ENCODE measurements at places on chromosomes 16 and 17.

GRCh38 chr16:4685776-4686496, 7.4 kb upstream of the NUDT16L1 start:
- DNase-seq = no peak

GRCh38 chr16:70679671-70680494, 6.0 kb downstream of the MTSS2 start:
- DNase-seq = no peak

DNA sequence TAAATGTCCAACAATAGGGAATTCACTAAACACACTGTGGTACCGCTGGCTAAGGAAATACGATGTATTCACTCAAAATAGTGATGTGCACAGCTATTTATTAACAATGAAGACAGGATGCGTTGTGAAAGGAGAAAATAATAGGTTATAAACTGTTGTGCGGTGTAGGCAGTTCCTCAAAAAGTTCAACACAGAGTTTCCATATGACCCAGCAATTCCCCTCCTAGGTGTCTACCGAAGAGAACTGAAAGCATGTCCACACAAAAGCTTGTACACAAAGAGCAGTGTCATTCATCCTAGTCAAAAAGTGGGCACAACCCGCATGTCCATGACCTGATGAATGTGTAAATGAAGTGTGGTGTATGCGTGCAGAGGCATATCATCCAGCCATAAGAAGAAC, 1.2 kb upstream of the CES1 start:
- no peak for DNase-seq

DNA sequence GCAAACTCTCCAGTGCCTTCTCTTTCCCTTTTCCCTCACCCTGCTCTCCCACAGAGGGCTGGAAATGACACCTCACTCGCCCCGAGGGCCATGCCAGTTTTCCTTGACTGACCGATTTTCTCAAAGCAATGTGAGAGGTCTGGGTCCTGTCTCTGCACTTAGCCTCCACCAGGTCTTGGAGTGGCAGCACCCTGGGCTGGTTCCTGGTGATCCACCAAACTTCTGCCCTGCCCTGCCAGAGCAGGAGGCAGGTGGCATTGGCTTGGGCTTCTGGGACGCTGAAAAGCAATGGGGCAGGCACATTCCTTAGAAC, 97.5 kb downstream of the RAB11FIP4 start:
- DNase-seq = no peak

GRCh38 chr16:67593288-67593687, 31.0 kb downstream of the CTCF start:
- DNase-seq = no peak

GRCh38 chr17:5422505-5422904, 2.5 kb downstream of the RPAIN start:
- DNase-seq = no peak

DNA sequence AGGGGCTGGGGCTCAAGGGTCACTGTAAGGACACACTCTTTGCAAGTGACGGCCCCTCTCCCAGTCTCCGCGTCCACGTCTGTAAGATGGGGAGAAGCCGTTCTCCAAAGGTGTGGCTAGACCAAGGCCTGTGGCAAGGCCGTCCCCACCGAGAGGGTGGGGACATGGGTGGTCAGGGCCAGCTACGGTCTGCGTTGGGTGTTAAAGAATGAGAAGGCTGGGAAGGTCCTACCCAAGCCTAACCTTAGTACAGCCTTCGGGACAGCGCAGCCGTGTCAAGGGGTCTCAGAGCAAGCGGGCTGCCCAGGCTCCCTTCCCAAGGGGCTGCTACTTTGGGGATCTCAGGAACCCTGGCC, 1.9 kb downstream of the C1QTNF8 start:
- no peak for DNase-seq

DNA sequence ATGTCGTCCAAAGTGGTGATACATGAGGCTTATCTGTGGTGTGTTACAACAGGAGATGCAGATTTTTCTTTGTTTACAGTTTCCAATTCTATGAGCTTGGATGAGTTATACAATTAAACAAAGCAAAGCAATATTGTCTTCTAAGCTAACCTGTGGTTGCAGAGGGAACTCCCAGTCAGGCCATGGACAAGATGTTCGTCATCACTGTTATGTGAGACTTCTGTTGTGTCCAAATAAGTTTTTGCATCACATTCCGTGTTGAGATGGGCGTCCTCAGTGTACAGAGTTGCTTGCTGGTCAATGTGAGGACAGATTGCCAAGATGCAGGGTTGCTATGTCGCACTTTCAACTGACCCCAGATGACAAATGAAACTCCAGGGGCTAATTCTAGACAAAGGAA, 189.3 kb downstream of the IRF8 start:
- no peak for DNase-seq
